Stomach (tissue), 19 donors: ENCODE measurements at places on chromosomes 2 and 18. TPM values are rescaled to one million over a fixed set of nuclear protein-coding genes. Genes with fewer than 3 reads are reported as not detected.
A peak's percentile ranks its signal among the peaks of the same experiment; 100 is the strongest.

The TUBA4B gene
- not detected for total RNA-seq

DNA sequence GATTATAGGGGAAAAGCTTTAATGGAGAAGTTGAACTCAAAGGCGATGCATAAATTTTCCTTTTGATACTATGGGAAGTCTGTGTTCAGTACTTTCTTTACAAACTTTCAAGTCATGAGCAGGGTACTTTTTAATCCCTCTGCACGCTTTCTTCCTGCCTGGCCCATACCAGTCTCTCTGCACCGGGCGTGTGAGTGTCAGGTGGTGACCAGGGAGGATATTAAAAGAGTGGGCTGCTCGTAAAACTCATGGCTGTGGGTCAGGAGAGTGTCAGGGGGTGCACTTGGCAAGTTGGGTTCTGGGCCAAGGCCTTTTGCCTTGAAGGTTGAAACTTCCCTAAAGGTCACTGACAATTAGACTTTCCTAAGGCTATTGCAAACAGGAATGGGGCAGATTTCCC, 367.8 kb downstream of the GPD2 start:
- H3K27ac ChIP-seq = no peak overlapping the region
- H3K4me3 ChIP-seq = no peak overlapping the region
- no peak for DNase-seq

DNA sequence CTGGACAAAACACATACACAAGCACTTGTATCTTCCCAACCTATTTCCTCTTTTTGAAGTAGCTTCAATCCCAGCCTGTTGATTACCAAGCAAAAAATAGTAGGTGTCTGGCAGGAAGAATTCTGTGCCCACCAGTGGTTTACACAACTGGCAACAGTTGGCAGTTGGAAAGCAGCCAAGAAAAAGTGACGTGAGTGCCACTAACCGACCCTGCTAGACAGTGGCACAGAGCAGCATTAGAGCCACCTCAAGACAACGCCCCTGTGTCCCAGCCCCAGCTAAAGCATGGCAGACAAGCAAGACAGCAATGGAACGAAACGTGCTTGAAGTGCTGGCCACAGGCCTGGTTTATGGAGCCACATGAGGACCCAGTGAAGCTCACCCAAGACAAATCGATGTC, 379.6 kb downstream of the FBXO15 start:
- no peaks in the 10 kb centered on the region for H3K36me3 ChIP-seq
- H3K27me3 ChIP-seq = no peaks in the 10 kb centered on the region
- no peak overlapping the region for H3K4me3 ChIP-seq
- no peak for DNase-seq
- no peak overlapping the region for H3K27ac ChIP-seq

DNA sequence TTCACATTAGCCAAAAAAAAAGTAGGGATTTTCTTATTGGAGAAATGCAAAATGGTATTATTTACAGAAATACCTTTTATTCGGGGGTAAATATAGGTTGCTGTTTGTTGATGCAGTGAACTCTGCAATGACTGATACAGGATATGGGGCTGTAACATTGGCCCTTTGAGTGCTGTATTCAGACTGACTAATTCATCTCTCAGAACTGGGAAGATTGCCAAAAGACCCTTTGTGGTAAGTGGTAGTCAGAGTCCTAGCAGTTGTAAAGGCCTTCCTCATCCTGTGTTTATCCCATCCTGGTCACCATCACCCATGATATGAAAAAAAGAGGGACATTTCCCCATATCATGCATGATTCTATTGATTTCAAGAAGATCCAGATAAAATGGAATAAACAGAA, 14.0 kb upstream of the DCC start:
- no peaks in the 10 kb centered on the region for H3K27me3 ChIP-seq
- H3K4me1 ChIP-seq = no peaks in the 10 kb centered on the region
- DNase-seq = no peak
- no peak overlapping the region for H3K4me3 ChIP-seq
- H3K27ac ChIP-seq = no peak overlapping the region

DNA sequence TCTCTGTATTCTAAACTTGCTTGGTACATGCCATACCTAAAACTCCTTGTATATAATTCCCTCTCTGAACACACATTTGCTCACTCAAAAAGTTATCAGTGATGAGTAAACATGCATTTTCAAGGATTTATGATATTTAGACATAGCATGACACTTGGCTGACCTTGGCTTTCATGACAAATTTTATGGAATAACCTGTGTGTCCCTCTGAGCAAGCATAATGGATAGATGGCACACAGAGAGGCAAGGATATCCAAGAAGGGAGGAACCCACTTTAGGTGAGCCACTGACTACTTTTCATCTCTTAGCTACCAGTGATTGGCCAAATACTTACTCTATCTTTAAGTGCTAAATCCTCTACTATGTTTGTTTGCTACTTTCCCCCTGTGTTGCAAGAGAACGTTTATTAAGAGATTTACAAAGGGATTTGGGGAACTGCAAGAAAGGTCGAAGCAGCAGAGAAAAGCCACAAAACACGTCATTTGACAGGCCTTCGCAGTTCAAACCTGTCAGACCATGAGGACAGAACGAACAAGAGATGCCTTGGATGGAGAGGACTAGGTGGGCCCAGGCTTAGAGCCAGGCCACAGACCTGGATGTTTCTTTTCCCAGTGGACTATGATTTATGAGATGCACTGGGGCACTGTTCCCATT, 379.9 kb downstream of the NBAS start:
- peaks cover 21% of the 10 kb centered on the region for H3K36me3 ChIP-seq
- no peak overlapping the region for H3K27ac ChIP-seq
- peaks cover 5% of the 10 kb centered on the region for H3K4me1 ChIP-seq
- DNase-seq = no peak
- no peaks in the 10 kb centered on the region for H3K27me3 ChIP-seq

The SPP2 gene
- not detected for total RNA-seq

DNA sequence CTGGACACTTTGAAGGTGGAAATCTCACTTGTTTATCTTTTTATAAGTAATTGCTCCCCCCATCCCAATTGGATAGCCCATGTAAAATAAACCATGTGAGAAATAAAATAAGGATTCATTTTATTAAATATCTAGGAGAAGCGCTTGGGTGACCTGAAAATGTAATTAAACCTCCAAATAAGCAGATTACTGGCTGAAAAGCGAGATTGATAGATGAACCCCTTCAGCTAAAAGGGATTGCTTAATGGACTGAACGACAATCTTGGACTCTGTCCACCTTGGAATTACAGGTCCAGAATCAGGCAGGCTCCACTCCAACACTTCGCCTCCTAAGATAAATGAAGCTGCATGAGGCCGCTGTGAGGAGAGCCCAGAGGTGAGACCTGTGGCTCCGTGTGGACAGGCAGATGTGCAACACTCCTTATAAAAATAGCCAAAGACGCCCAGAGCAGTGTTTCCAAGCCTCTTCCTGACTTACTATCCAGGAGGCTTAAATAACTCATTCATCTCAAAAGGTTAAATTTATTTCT, 441.5 kb downstream of the MTX2 start:
- no peak overlapping the region for H3K4me3 ChIP-seq
- H3K36me3 ChIP-seq = no peaks in the 10 kb centered on the region
- DNase-seq = no peak
- H3K27ac ChIP-seq = no peak overlapping the region
- peaks cover 12% of the 10 kb centered on the region for H3K27me3 ChIP-seq

DNA sequence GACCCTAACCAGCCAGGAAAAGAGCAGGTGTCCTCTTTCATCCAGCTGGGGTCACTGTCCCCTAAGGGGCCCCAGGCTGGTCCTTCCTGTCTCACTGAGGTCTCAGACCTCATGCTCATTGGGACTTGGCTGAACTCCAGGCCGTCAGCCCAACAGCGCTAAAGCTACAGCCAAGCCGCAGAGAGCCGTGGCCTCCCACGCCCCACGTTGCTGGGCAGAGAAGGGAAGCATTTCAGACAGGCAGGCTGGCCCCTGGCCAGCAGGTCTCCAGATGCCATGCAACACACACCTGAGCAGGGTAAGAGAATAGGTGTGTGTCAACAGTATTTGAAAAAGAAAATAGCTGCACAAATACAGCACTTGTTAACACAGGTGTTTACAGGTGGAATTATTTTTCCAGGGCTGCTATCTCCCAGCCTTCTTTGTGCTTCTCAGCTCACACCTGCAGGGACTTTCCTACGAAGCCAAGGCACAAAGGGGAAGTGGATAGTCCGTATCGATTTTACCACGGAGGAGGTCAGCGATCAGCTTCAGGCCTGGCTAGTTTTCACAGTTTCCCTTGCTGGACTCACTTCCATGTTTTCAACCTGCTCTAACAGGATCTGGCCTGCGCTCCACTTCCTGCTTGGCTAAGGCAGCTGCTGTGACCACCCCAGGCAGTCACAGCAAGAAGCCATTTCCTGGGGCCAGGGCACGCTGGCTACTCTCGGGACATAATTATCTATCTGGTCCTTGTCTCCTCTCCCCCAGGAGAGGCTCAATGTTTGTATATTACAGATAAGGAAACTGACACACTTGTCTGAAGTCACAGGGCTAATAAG, 156.1 kb upstream of the ID2 start:
- no peaks in the 10 kb centered on the region for H3K27me3 ChIP-seq
- no peak overlapping the region for H3K4me3 ChIP-seq
- H3K27ac ChIP-seq = peak overlapping the region; percentile 63
- H3K4me1 ChIP-seq = peaks cover 14% of the 10 kb centered on the region
- H3K36me3 ChIP-seq = no peaks in the 10 kb centered on the region
- peak; percentile 94 for DNase-seq

GRCh38 chr2:54122939-54123338, 7.5 kb downstream of the ACYP2 start:
- H3K36me3 ChIP-seq = no peaks in the 10 kb centered on the region
- no peaks in the 10 kb centered on the region for H3K4me1 ChIP-seq
- no peaks in the 10 kb centered on the region for H3K27me3 ChIP-seq
- no peak overlapping the region for H3K4me3 ChIP-seq
- no peak for DNase-seq

- no peaks in the 10 kb centered on the region for H3K27me3 ChIP-seq
- DNase-seq = no peak
- H3K36me3 ChIP-seq = no peaks in the 10 kb centered on the region
- no peak overlapping the region for H3K4me3 ChIP-seq
- no peaks in the 10 kb centered on the region for H3K4me1 ChIP-seq
Measured at GRCh38 chr2:10215393-10215935, 87.2 kb upstream of the HPCAL1 start.

- no peak for DNase-seq
- no peaks in the 10 kb centered on the region for H3K36me3 ChIP-seq
- H3K27me3 ChIP-seq = no peaks in the 10 kb centered on the region
- no peak overlapping the region for H3K4me3 ChIP-seq
- H3K4me1 ChIP-seq = no peaks in the 10 kb centered on the region
- H3K27ac ChIP-seq = no peak overlapping the region
Measured at GRCh38 chr18:7224198-7224597, 6.7 kb upstream of the LRRC30 start.

DNA sequence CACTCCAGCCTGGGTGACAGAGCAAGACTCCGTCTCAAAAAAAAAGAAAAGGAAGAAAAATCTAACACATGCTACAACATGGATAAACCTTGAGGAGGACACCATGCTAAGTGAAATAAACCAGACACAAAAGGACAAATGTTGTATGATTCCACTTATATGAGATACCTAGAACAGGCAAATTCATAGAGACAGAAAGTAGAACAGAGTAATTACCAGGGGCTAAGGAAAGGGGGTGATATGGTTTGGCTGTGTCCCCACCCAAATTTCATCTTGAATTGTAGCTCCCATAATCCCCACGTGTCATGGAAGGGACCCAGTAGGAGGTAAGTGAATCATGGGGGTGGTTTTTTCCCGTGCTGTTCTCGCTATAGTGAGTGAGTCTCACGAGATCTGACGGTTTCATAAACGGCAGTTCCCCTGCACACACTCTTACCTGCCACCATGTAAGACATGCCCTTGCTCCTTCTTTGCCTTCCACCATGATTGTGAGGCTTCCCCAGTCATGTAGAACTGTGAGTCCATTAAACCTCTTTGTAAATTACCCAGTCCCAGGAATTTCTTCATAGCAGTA, 91.4 kb upstream of the CABLES1 start:
- no peak for DNase-seq
- H3K4me3 ChIP-seq = no peak overlapping the region
- no peaks in the 10 kb centered on the region for H3K4me1 ChIP-seq

- peaks cover 97% of the 10 kb centered on the region for H3K36me3 ChIP-seq
- no peak overlapping the region for H3K27ac ChIP-seq
- H3K4me3 ChIP-seq = no peak overlapping the region
- peaks cover 44% of the 10 kb centered on the region for H3K4me1 ChIP-seq
Measured at GRCh38 chr2:231457101-231457500, 7.2 kb downstream of the NCL start.

The POTEJ gene
- 0.87 TPM for total RNA-seq

DNA sequence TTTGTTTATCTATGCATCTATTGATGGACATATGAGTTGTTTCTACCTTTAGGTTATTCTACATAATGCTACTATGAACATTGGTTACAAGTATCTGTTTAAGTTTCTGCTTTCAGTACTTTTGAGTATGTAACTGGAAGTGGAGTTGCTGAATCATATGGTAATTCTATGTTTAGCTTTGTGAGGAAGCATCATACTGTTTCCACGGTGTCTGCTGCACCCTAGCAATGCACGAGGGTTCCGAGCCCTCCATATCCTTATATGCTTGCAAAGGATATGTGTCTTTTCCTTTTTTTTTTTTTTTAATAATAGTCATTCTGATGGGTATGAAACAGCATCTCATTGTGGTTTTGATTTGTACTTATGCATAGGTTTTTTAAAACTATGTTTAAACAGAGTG, 83.7 kb downstream of the FMNL2 start:
- H3K36me3 ChIP-seq = no peaks in the 10 kb centered on the region
- H3K27ac ChIP-seq = no peak overlapping the region
- no peak for DNase-seq
- peaks cover 8% of the 10 kb centered on the region for H3K4me1 ChIP-seq

- H3K4me1 ChIP-seq = no peaks in the 10 kb centered on the region
- no peak overlapping the region for H3K27ac ChIP-seq
- DNase-seq = no peak
- H3K27me3 ChIP-seq = no peaks in the 10 kb centered on the region
- no peaks in the 10 kb centered on the region for H3K36me3 ChIP-seq
Measured at GRCh38 chr18:50786864-50787263, 33.0 kb downstream of the MRO start.

The EVX2 gene
- total RNA-seq = not detected

The HAAO gene
- total RNA-seq = not detected

GRCh38 chr2:86194751-86195054, 559 bp downstream of the IMMT start:
- no peaks in the 10 kb centered on the region for H3K36me3 ChIP-seq
- no peak for DNase-seq
- peak overlapping the region; percentile 99 for H3K27ac ChIP-seq
- H3K4me3 ChIP-seq = peak overlapping the region; percentile 69
- no peaks in the 10 kb centered on the region for H3K27me3 ChIP-seq

DNA sequence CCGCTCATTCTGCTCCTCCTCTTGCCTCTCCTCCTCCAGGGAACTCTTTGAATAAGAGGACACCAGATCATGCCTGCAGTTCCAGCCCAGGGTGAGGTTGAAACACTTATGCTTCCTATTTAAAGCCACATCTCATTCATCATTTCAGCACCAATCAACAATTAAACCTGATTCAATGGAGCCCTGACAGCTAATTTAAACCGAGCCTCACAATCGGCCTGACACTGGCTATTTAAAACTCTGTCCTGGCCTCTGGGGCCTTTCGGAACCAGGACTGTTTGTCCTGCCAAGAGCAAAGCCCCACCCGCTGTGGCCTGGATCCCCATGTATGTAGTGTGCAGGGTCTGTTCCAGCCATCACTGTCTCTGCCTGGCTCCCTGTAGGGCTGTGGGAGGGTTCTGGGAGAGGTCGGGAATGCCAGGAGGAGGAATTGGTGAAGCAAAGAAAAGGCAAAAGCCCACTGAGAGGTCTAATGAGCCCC, 97.4 kb downstream of the MCFD2 start:
- no peak overlapping the region for H3K4me3 ChIP-seq
- H3K4me1 ChIP-seq = peaks cover 37% of the 10 kb centered on the region
- DNase-seq = no peak
- peak overlapping the region; percentile 66 for H3K27ac ChIP-seq

- peaks cover 84% of the 10 kb centered on the region for H3K27me3 ChIP-seq
- H3K36me3 ChIP-seq = no peaks in the 10 kb centered on the region
- peaks cover 38% of the 10 kb centered on the region for H3K4me1 ChIP-seq
- DNase-seq = no peak
- H3K27ac ChIP-seq = no peak overlapping the region
Measured at GRCh38 chr2:218857371-218858137, 2.1 kb upstream of the WNT6 start.
